ENCODE measurements at places on chromosomes 7 and 10.

GRCh38 chr10:12597788-12598765 lies 248.7 kb downstream of the CAMK1D start:
- DNase-seq = no peak

- DNase-seq = no peak
Measured at GRCh38 chr7:63070696-63071095, 928.0 kb upstream of the ZNF722 start.

- DNase-seq = no peak
Measured at GRCh38 chr10:113073549-113074189, 123.6 kb downstream of the TCF7L2 start.

- no peak for DNase-seq
Measured at GRCh38 chr7:17239046-17239445, 59.4 kb upstream of the AHR start.

DNA sequence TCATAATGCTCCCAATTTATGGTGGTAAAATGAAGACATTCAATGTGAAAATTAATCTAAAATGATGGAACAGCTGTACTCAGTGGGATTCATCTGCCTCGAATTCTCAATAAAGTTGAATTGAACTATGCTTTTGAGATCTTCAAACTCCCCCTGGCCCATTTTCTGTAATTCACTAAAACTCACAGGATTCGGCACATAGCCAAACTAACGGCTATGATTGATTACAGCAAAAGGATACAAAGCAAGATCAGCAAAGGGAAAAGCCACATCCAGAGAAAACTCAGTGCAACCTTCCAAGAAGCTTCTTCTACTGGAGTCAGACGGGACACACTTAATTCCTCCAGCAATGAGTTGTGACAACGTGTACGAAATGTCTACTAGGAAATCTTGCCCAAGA lies 307.5 kb downstream of the CNTNAP2 start:
- no peak for DNase-seq

GRCh38 chr10:125692601-125693523 lies 9.9 kb upstream of the TEX36 start:
- no peak for DNase-seq
